ENCODE measurements at places on chromosomes 5 and 9.

DNA sequence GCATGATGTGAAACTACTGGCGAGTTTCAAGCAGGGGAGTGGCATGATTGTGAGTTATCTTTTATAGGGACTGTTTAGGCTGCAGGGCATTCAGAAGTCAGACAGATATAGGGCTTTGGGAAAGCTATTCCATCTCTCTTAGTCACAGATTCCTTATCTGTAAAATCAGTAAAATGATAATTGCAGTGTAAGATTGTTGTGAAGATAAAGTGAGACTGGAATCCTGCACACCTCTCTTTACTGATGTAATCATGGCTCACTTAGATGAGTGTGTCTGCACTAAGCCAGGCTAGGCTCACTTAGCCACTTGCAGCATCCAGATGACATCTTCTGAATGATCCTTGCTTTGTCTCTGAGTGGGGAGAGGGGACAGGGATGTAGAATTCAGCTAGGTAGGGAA, 81.8 kb upstream of the MAMDC2 start:
- DNase-seq, result no peak

DNA sequence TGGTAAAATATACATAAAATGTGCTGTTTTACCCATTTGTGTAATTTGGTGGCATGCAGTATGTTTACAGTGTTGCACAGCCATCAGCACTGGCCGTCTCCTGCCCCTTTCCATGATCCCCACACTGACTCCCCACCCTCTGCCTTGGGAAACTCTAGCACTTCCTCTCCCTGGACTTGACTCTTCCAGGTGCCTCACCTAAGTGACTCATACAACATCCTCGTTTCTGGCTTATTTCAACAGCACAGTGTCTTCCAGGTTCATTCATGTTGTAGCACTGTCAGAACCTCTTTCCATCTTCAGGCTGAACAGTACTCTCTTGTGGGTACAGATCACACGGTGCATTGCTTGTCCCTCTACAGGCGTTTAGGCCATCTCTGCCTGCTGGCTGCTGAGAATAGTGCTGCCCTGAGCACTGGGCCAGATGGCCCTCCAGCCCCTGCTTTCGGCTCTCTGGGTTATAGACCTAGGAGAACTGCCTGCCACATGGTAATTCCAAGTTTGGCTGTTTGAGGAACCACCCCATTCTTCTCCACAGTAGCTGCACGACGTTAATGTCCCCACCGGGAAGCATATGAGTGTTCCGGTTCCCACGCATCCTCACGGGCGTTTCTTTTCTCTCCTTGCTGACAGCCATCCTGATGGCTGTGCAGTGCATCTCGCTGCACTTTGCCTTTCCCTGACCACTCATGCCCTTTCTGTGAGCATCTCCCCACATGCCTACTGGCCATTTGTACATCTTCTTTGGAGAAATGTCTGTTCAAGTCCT, 211.8 kb downstream of the FANCC start:
- DNase-seq, result no peak

DNA sequence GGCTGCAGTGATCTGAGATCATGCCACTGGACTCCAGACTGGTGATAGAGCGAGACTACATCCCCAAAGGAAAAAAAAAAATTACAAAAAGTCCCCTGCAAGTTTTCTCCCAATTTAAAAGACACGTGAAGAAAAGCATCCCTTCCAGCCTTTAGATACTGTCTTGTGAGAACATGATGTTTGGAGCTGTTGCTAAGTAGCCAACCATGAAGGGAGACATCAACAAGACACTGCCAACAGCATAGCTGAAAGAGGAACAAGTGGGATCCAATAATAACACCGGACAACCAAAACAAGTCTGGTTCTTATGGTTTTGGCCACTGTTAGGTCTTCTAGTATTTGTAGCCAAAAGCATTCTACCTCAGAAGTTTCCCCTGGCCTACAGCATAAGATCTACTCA, 118.9 kb upstream of the CCDC180 start:
- no peak for DNase-seq

DNA sequence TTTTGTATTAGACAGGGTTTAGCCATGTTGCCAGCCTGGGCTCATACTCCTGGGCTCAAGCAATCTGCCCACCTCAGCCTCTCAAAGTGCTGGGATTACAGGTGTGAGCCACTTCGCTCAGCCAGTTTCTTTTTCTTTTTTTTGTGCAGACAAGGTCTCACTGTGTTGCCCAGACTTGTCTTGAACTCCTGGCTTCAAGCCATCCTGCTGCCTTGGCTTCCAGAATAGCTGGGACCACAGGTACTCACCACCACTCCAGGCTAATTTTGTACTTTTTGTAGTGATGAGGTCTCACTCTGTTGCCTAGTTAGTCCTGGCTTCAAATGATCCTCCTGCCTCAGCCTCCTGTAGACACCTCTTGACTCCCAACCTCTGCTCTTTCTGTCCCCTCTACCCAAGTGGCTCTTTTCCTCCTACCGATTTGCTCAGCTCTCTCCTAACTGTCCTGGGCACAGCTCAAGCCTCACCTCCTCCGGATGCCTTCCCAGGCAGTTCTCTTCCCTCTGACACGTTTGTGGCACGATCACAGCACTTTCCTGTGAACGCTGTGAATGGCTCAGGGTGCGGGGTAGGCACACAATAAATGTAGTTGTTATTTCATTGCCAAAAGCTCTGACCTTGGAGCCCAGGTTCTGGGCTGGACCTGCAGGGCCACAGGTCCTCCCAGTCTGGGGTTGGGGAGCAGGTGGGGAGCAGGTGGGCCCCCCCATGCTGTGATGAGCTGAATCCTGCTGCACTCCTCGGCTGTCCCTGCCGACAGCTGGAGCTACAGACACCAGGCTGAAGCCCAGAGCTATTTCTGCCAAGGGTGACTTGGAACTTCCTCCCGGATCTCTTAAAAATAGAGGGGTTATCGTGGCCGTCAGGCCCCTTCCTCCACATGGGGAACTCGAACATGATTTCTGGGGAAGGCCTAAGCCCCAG, 23.9 kb downstream of the GFI1B start:
- DNase-seq, result no peak

DNA sequence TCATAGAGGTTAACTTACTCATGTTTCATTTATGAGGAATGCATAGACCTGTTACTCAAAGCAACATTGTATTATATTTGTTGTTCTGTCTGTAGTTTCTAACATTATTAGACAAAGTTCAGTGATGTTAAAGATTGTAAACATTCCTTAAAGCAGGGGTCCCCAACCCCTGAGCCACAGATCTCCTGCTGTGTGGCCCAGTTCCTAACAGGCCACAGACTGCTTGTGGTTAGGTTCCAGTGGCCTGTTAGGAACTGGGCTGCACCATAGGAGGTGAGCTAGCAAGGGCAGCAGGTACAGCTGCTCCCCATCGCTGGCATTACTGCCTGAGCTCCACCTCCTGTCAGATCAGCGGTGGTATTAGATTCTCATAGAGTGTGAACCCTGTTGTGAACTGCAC, 181.1 kb downstream of the KDM4C start:
- DNase-seq, result no peak

DNA sequence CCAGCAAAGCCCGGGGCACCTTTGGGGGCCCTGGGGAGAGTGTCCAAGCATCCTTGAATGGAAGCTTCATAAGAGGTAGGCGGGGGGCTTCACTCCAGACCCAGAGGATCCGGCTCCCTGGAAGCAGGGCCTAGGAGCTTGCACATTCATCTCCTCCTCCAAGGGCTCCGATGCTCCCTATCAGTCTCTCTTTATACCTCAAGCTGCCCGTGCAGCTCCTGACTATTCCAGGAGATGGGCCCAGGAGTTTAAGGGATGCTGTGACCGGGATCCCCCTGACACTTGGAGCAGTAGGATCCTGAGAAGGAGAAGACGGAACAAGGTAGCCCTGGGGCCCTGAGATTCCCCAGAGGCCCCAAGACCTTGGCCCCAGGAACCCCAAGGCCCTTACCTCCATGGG, 25.9 kb downstream of the CSF1R start:
- no peak for DNase-seq

- no peak for DNase-seq
These were observed 3.9 kb downstream of the HMGCR start for GRCh38 chr5:75340714-75341478.

Data from tibial nerve (tissue), 4 donors.